Esophagus mucosa (tissue), 1 donor: ENCODE measurements at places on chromosomes 4 and X. TPM values are rescaled to one million over a fixed set of nuclear protein-coding genes. Genes with fewer than 3 reads are reported as not detected.

DNA sequence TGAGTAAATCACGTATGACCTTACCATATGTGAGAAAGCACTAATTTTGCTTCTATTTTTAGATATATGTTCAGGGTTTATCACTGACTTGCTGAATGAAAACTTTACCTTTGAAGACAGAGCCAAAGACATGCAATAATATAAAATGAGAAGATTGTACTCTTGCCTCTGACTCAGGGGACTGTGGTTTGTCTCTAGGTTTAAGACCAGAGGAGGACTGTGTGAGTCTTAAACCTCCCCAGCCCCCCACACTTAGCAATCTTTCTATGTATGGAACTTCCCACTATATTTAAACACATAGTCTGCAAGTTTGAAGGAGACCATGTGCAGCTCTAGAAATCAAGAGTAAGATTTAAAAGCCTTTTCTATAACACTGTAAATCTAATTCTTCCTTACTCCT, 368.7 kb upstream of the FAM241A start:
- no peak for ATAC-seq

GRCh38 chrX:51334276-51334675, 1.7 kb downstream of the NUDT10 start:
- ATAC-seq = no peak

DNA sequence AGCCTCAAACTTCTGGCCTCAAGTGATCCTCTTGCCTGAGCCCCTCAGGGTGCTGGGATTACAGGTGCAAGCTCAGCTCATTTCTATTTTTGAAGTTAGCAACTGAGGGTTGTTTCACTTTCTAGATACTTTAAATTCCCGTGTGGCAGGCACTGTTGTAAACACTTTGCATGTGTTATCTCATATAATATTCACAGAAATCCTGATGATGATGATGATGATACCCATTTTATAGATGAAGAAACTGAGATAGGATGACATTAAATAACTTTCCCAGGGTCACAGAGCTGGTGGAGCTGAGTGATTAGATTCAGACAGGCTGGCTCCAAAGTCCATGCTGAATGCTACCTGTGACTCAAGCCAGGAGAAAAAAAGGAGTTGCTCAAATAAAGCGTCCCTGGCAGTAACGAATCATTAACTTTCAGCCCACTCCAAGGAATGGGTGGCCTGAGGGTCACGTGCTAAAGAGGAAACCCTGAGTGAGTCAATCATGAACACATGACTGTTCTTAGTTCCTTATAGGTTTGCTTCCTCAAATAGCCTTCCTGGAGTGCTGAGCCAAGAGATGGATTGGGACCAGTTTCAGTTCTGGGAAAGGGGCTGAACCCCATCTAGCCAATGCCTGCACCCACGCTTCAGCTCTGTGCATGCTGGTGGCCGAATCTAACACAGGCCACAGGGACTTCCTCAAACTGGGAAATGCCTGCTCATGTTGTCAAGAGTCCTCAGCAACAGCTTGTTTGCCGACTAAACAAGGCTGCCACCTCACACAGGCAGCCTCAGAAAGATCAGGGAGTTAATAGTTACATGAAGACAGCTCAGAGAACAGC, 52.8 kb downstream of the RBM47 start:
- ATAC-seq = peak; percentile 93

DNA sequence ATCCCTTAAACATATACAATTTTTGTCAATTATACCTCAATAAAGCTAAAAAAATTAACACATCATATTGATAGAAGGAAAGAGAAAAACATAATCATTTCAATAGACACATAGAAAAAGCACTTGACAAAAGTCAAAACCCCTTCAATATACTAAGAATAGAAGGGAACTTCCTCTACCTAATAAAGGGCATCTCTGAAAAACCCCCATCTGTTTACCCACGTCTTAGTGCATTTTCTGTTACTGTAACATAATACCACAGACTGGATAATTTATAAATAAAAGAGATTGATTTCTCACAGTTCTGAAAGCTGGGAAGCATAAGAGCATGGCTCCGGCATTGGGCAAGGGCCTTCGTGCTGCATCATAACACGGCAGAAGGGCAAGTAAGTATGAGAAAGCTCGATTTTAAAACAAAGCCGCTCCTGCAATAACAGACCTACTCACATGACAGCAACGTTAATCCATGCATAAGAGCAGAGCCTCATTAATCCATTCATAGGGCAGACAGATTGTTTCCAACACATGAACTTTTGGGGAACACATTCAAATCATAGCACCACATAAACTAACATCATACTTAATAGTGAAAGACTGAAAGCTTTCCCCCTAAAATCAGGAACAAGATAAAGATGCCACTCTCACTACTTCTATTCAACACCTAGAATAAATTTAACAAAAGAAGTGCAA, 15.7 kb downstream of the STEEP1 start:
- no peak for ATAC-seq

DNA sequence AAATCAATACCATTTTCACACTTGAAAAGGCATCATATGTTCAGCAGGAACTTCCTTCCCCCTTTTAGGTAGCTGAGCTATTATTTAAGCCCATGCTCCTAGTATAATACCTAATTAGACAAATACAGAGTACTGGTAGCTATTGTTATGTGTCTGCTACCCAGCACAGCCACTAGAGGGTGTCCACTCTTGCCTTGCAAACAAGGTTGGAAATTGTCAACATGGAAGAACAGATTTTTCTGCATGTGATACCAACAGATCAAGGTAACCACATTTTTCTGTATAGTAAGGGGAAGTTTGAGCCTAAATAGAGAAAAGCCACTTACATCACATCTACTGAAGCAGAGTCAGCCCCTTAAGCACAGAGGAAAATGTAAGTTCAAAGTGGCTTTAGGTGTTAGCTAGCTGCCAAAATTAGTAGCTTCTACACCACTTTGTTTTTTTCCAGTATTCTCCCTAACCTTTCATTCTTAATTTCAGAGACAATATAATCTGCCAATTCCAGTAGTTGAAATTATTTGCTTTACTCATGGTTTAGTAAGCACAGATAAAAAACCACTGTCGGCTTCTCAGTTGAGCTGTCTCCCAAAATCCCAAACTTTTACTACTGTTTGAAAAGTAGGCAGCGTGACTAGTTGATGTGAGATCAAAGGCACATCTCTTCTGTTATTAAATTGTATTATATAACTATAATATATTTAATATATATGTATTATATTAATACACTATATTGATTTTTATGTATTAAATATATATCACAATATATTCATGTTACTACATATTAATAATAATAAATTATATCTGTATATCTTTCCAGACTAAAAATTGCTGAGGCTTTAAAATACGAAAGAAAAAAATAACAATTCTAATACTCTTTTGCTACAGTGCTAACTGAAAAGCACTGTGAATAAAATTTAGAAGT, 38.2 kb downstream of the EDNRA start:
- peak; percentile 72 for ATAC-seq

DNA sequence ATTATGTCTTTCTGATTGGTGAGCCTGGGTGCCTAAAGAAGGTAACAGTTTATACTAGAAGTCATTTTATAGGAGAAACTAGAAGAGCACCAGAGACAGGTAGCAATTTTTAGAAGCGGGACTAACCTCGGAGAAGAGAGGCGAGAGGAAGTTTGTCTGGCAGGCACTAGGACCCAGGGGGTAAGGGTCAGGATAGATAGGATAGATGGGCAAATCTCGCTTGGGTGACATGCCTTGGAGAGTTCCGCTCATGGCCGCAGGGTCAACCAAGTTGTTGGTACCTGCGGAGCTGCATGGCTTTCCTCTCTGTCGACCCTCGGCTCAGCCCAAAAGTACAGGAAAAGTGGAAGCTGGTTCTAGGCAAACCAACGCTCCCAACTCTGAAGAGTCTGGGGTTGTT, 11.3 kb downstream of the PI4K2B start:
- ATAC-seq = no peak

DNA sequence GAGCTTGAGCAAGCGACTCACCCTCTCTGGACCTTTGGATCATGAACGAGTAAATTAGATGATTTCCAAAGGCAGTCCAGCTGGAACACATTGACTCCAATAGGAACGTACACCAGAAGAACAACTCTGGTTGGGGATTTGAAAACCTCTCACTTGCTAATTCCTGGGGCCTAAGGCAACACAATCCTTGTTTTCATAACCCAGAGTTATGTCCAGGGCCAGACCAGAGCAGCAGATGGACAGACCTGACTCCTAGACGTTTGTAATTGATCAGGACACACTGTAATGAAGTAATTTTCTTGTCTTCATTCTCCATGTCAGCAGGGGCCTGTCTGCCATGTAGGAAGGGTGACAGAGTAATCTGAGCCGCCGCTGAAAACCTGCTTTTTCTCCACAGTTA, 283.9 kb downstream of the IDS start:
- no peak for ATAC-seq

DNA sequence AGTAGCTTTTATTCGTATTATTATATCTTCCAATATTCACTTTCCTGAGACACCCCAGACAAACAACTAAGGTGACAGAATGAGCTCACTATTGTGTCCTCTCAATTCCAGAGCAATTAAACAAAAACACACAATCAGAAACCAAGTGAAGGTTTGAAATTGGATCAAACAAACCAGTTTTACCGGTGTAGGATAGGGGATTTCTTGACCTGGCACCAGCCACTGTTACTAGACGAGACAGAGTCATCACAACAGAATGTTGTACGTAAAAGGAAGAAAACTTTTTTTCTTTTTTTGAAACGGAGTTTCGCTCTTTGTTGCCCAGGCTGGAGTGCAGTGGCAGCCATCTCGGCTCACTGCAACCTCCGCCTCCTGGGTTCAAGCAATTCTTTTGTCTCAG, 43.7 kb downstream of the LDOC1 start:
- ATAC-seq = peak; percentile 80

- ATAC-seq = no peak
Measured at GRCh38 chr4:41174444-41174843, 39.9 kb downstream of the APBB2 start.

GRCh38 chrX:112846187-112846586, 5.6 kb upstream of the AMOT start:
- ATAC-seq = no peak

GRCh38 chr4:184010696-184011095, 105.6 kb downstream of the STOX2 start:
- ATAC-seq = no peak

DNA sequence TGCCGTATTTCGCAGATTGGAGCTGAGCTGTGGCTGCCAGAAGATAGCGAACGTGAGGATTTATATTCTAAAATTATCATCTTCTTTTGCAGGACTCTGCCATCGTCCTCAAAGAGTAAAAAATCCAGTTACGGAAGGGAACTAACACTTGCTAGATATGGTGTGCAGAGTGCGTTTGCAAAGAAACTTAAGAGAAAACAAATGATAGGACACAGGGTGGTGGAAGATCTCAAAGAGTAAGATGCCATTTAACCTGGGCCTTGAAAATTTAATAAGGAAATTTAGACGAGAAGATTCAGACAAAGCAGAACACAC, 566 bp downstream of the LARP7 start:
- ATAC-seq = no peak

DNA sequence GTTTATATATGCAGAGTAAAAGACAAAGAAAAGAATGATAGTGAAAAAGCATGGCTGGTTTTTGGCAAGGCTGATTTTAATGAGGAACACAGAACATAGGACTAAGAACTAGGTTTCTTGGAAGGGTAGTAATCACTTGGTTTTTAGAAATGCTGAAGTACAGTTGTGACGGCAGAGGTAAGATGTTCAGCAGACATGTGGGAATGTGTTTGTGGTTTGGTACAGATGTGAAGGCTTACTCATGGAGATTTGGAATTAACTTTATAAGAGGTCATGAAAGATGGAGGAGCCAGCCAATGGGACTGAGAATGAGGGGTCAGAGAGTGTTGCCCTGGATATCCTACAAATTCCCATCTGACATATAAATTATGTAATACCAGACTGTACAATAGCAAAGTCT, 243.6 kb downstream of the NPFFR2 start:
- no peak for ATAC-seq

- ATAC-seq = no peak
Measured at GRCh38 chrX:30533835-30534234, 43.7 kb downstream of the TASL start.

DNA sequence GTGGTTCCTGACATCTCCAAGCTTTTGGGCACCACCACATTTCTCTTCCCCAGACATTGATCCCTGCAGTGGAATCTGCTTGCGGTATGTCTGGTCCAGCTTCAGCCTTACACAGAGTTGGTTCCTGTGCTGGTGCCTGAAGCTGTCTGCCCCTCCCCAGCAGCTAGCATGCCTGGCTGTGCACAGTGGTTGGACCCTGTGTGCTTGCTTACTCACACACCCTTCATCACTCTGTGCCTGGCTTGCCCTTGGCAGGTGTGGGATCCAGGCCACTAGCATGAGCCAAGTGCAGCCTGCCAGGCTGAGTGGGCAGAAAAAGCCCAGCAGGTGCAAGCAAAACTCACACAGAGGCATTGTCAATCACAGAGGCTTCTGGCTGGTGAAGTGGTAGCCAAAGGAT, 473.8 kb downstream of the ACTRT1 start:
- no peak for ATAC-seq

DNA sequence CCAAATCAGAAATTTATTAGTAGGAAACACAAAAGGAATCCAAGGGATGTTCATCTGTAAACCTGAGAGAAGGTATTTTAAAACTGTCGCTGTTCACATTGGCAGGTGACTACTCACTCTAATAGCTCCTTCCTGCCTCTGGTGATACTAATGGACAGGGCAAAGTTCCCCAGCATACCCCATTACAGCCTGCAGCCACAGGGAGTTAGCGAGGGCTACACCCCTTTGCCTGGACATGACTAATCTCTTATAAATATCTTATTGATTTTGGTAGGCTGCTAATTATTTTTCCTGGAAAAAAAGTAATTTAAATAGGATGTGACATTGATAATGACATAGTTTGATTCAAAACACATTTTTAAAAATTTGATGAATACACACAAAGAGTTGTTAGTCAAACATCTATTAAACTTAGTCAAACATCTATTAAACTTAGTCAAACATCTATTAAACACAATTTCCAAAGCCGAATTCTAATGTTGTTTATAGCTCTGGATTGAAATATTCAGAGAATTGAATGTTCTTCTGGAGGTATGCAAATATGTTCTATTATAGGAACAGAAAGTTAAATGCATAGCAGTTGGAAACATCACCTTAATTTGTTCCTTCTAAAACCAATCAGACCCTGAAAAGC, 83.0 kb upstream of the CBR4 start:
- no peak for ATAC-seq

GRCh38 chr4:16263056-16263455, 36.8 kb upstream of the TAPT1 start:
- no peak for ATAC-seq

- no peak for ATAC-seq
Measured at GRCh38 chrX:26845056-26845455, 618.1 kb downstream of the PPP4R3C start.

The FHDC1 gene
- total RNA-seq = 5.9 TPM

The CLCN4 gene
- total RNA-seq = 0.84 TPM

The MRFAP1L1 gene
- 28.1 TPM for total RNA-seq

The SSX1 gene
- not detected for total RNA-seq

The SLIT2 gene
- 2.5 TPM for total RNA-seq

The IGSF1 gene
- 0.08 TPM for total RNA-seq

The OTC gene
- not detected for total RNA-seq

The ERAS gene
- total RNA-seq = not detected

The CSAG3 gene
- not detected for total RNA-seq

The NSUN7 gene
- 2.0 TPM for total RNA-seq

The GRIA2 gene
- not detected for total RNA-seq

The KDR gene
- 4.2 TPM for total RNA-seq
